Epithelial cell of prostate (primary cell): ENCODE measurements at places on chromosomes 5 and 9.

- DNase-seq: no peak
Observed at GRCh38 chr5:95401626-95402025, 10.5 kb downstream of the FAM81B start.

DNA sequence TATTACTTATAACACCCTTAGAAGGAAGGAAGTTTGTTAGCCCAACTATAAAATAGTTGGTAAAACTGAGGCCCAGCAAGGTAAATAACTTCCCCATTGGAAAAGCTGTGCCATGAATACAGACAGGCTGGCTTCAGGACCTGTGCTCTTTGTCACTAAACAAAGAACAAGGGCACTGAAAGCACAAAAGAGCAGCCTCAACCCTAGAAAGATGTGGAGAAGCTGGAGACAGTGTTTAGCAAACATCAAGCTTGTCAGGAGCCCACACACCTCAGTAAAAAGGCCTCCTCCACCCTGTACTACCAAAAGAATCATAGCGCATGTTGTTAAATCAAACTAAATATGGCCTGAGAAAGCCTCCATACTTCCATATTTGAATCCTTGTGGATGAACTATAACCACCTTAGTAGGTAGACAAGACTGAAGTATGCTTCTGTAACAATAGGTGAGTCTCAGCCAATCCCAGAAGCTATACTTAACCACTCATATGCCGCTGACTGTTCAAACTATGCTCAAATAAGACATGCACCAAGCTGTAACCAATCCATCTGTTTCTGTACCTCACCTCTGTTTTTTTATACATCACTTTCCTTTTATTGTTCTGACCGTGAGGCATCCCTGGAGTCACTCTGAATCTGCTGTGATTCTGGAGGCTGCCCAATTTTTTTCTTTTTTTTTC, 18.4 kb upstream of the SCGB3A2 start:
- DNase-seq: no peak

DNA sequence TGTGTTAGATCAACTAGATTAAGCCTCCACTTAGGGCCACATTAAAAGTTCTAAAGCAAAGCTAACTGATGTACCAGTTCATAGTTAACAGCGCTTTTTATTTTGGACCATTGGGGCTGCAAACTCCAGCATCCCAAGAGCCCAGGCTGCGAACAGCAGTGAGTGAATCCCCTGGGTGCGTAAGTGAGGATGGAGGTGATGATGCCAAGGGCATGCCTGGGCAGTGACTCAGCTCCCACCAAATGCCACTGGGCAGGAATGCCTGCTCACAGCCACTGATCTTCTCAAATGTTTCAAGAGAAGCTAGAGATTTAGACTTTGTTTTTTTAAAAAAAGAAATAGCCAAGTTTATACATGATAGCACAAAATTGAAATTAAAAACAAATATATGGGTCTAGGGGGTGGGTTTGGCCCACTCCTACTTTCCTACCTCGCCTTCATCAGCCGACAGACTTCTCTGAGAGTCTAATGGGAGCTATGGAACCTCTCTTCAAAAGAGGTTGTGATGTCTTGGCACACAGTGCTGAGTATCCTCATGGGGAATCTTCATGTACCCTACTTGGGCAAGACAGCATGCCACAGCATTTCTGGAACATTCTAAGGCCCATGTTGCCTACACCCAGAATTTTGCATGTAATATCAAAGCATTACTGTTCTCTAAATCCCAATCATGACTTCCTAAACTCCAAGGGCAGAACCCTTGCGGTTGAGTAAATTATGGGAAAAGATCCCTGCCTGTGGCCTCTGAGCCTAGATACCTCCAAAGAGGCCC, 398.1 kb downstream of the EBF1 start:
- no peak for DNase-seq

DNA sequence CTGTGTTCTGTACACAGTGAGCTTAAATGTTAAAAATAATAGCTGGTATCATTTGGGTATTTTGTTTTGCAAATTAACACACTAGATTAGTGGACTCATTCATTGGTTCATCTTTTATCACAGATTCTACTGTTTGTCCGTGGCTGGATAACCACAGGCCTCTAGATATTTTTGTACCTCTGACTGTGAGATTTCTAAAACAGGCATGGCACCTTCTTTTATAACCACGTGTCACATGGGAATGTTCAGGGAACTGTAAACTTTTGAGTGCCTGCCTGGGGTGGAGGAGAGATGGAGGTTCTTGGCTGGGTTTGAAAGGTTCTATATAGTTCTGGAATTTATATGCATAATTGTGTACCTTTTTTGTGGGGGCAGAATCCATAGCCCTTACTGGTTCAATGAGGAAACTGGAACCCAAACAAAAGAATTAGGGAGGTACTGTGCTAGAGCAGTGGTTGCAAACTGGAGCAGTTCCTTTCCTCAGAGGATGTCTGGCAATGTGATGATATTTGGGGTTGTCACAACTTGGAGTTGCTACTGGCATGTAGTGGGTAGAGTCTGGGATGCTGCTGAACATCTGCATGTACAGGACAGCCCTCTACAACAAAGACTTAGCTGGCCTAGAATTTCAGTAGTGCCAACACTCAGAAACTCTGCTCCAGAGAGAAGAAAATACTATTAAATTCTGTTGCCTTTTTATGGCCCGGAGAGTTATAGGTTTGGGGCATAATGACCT, 16.9 kb downstream of the TLE4 start:
- no peak for DNase-seq

DNA sequence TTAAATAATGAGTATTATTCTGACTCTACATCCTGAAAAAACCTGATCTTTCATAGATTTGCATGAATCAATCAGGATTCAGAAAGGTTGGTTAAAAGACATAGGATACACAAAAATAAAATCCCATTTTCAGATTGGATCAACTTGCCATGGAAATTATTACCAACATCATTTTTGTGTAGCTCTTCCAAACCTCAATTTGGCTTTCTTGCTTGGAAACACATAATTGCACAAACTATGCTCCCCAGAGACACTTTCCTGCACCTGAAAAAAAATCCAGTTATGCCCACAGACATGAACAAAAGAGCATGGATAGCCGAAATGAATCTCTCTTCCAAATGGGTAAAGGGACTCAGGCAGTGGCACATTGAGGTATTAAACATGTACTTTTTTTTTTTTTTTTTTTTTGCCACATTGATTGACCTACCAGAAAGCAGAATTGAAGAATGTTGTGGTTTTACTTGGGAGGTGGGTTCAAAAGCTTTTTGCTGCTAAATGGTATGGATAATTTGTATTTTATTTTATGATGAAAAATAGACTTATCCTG, 135.4 kb upstream of the FBN2 start:
- no peak for DNase-seq

DNA sequence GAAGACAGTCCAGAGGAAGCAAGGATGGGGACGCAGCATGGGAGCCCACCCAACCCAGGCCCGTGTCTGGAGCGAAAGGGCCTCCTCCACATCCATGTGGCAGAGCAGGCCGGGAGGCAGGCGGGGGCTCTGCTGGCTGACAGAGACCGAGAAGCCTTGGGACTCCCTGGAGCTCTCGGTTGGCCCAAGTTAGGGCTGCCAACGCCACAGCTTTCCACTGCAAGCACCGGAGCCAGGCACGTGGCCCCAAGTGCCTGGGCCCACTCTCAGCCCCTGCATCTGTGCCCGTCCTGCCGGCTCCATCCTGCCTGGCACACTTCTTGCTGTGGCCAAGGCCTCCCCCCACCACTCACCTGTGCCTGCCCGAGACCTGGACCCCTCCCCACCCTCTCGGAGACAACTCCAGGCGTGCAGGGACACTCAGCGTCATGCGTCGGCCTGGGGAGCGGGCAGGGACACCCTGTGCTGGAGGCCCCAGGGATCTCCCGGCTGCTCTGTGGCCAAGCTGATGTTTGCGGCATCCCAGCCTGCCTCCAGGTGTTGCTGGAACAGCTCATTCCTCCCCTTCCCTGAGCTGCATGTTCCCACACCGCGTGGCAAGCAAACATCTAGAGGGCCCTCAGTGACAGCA, 31.5 kb downstream of the SLC6A3 start:
- DNase-seq: no peak

DNA sequence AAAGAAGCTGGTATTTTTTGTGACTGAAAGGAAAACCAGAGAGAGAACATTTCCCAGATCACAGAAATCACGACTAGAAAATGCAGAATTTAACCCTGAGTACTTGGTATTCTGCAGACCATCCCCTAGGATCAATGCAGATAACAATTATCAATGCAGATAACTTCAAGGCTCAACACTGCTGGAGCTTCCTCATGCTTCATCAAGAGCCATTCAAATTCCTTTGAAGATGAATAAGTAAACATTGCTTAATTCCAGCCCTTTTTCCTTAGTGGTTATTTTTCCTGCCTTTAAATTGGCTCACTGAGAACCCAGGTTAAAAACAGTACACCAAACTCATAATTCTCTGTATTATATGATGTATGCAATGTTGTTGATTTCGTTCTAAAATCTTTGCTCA, 370.1 kb upstream of the TLE4 start:
- no peak for DNase-seq
